ENCODE measurements at places on chromosomes 6 and 20.

DNA sequence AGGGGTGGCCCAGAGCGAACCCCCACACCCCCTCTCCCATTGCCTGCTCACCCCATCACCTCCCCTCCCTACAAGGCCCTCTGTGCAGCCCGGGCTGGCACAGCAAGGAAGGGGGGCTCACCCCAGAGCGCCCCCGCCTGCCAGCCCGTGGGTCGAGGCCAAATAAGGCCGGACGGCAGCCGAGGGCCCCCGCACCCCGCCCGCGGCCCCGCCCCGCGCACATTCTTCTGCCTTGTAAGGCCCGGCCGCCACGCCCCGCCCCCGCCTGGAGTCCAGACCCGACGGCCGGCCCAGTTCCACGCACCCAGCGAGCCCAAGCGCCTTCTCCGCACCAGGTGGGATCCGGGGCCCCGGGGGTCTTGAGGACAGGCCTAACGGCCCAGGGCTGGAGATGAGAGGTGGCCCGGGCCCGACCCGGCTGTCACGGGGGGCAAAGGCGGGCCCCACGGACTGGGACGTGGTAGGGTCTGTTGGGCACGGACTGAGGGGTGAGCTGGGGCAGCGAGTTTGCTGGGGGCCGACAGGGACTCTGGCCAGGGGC is at the start of gene MYL9:
TSS of gene MYL9 (plus strand) at position 293 of the 541 bp plus-strand sequence. CDS start 3,366 bp downstream, outside the sequence.
- no peak for DNase-seq

DNA sequence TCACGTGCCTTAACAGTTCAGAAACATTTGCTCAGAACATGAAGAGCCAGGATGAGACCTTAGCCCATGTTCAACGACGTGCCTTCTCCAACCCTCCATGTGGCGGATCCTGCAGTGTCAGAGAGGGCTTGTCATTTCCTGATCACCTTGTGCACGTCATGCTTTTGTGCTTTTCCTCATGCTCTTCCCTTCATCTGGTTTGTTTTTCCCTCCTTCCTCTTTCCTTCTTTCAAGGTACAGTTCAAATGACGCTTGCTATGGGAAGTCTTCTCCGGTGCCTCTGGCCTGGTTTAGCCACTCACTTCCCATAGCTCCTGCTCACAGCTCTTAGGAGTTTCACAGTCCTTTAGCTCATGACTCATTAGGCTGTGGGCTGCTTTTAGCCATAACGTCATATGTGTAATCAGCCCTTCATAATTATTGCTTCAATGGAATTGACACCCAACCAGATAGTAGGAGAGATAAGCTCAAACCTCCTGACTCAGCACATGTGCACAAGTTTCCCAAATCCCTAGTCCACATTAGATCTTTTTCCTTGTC is 102.7 kb upstream of the CNKSR3 start:
- DNase-seq = no peak

- no peak for DNase-seq
Measured at GRCh38 chr6:15362274-15363160, 116.6 kb downstream of the JARID2 start.

GRCh38 chr6:87731818-87732661 is 30.0 kb upstream of the AKIRIN2 start:
- no peak for DNase-seq

All from stimulated activated CD4-positive, alpha-beta T cell treated with anti-CD3 and anti-CD28 coated beads, Interleukin-1b, Interleukin-23, amount 100 ng/mL, for 1 hour (primary cell).